Astrocyte (in vitro differentiated cells and primary cell): ENCODE measurements at places on chromosomes 3 and 15.
A peak's percentile ranks its signal among the peaks of the same experiment; 100 is the strongest.

DNA sequence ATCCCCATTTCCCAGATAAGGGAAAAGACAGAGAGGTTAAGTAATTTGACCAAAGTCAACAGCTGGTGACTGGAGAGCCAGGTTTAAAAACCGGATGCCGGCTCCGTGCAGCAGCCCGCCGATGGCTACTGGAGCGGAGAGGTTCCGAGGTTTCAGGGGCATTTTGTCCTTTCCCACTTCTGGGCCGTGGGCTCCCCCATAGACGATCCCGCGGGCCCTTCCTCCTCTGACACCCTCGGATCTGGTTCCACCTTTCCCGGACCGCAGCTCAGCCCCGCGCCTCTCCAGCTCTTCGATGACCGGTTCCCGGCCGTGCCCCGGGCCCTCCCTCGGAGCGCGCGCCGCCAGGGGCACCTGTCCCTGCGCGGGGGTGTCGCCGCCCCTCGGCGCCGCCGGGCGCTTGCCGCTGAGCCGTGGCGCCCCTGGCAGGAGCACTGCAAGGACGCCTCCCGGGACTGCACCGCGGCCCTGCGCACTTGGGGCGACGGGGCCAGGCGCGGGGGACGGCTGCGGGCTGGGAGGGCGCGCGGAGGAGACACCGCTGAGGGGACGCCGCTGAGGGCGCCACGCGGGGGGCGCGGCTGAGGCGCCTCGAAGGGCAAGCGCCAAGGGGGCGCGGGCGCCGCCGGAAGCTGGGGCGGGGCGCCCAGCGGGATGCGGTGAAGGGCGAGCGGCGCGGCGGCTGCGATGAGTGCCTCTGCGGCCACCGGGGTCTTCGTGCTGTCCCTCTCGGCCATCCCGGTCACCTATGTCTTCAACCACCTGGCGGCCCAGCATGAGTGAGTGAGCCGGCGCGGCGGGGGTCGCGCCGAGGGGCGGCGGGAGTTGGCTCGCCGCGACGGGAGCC is at the start of gene TM6SF1:
Gene TM6SF1, plus strand, starts transcription at position 652 of the 847 bp plus-strand sequence. Its CDS starts 36 bp downstream, at position 688.
- DNase-seq: no peak

DNA sequence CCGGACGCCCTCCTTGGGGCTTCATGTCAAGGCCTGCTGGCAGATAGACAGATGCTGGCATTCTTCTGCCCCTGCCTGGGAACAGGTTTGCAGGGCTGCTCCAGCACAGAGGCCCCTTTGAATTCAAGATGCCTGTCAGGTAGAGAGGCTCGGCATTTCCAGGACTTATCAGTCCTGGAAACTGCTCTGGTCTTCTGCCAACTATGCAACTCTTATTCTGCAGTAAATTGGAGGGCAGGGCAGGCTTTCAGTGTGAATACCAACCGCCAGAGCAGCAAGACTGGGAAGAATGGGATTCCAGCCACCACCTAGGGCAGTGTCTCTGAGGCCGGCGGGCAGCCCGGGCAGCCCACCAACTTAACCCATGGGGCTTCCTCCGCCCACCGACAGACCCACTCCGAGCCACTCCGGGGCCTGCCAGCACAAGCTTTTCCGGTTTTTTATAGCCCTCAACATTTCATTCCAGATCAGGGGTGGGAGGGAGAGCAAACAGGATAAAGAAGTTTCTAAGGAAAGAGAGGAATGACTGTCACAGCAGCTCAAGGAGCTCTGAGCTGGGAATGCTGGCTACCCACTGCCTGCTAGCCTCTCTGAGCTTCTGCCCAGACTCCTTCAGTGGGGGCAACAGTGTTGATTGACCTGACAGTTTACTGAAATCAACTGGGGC is 140.9 kb downstream of the NTRK3 start:
- DNase-seq: peak; percentile 56

DNA sequence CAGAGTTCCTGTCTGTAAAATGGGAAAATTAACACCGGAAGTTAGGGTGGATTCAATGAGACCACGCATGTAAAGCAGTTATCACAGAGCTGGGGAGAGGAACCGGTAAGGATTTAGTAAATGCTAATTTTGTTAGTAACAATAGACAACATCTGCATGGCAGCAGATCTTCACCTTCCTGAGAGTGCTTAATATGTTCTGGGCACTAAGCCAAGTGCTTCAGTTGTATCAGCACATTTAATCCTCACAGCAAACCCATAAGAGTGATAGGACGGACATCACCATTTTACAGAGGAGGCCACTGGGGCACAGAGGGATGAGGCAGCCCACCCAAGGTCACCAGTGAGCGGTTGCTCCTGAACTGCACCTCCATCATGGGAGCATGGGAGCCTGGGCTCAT is 189.4 kb downstream of the WNT5A start:
- no peak for DNase-seq

DNA sequence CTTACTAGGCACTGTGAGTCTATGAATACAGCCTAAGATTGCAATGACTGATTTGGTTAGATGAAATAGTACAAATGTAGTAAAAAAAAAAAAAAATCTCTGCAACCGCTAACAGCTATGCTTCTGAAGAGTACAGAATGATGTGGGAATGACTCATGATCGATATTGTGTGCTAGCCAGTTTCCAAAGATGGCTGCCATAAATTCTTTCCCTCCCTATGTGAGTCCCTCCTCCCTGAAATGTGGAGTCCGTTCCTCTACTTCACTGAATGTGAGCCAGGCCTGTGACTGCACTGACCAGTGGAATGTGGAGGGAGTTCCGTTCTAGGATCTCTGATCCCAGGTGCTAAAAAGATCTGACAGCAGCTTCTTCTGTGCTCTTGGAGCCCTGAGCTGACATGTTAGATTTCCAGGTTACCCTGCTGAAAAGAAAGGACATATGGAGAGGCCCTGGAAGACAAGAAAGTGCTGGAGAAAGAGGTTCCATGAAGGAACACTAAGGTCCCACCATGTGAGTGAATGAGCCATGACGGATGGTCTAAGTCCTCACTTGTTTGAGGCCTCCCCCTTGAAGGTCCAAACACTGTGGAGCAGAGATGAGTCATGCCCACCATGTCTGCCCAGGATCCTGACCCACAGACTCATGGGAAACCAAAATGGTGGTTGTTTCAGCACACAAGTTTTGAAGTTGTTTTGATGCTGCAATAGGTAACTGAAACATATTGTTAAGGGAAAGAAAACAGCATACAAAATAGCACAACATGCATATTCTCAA is 46.3 kb downstream of the DGKG start:
- DNase-seq: peak; percentile 95

- DNase-seq: no peak
Observed at GRCh38 chr15:58010983-58011382, 54.5 kb downstream of the ALDH1A2 start.

- DNase-seq: no peak
Observed at GRCh38 chr3:43752905-43753304, 62.2 kb downstream of the ABHD5 start.

DNA sequence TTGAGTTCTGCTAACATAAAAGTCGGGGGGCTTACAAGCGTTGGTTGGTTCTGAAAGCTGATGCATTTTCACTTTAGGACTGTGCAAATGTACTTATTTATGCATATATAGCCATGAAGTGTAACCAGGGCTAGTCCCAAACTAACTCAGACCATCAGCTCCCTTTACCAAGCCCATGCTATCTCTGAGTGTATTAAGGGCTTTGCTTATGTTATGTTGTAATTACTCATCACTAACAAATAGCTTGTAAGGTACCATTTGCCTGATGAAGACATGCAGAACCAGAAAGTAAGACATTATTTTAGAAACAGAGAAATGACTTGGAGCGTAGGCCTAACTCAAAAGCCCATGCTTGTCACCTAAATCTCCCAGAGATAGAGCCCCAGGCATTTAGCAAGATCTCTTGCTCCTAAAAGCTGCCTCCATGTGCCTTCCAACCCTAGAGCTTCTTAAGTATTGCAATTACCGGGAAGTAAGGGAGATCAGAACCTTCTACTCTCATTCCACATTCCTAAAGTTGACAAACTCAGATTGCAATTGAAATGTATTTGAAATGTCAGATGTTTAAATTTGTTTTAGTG is 362.9 kb upstream of the RBMS3 start:
- no peak for DNase-seq

- no peak for DNase-seq
Observed at GRCh38 chr3:171890398-171890797, 47.2 kb downstream of the TMEM212 start.

GRCh38 chr15:25858952-25859760 is 4.0 kb downstream of the ATP10A start:
- DNase-seq: no peak

DNA sequence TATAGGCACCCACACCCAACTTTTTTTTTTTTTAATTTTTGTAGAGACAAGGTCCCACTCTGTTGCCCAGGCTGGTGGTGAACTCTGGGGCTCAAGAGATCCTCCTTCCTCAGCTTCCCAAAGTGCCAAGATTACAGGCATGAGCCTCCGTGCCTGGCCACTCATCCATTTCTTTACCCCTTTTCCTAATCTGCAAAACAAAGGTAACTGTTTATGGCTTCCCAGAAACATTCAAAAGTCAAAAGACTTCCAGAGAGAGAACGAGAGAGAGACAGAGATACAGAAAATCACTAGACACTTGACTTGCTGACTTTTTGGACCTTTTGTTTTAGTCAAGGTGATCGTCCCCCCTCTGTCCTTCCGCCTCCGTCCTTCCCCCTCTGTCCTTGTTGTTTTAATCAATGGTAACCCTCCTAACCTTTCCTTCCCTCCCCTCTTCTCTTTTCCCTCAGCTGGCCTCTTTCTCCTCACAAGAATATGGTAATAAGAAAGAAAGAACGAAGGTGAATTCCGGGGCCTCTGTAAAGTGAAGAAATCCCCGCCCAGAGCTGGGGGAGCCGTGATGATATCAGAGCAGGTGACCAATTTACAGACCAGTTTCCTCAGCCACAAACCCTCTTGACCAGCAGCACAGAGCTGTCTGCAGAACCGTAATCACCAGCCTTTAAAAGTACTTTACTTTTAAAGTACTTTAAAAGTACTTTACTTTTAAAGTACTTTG is 21.9 kb downstream of the KLHL6 start:
- DNase-seq: no peak

GRCh38 chr3:136291302-136291701 is 41.2 kb downstream of the PCCB start:
- no peak for DNase-seq

GRCh38 chr3:4778119-4778518 is 201.1 kb upstream of the BHLHE40 start:
- DNase-seq: no peak

DNA sequence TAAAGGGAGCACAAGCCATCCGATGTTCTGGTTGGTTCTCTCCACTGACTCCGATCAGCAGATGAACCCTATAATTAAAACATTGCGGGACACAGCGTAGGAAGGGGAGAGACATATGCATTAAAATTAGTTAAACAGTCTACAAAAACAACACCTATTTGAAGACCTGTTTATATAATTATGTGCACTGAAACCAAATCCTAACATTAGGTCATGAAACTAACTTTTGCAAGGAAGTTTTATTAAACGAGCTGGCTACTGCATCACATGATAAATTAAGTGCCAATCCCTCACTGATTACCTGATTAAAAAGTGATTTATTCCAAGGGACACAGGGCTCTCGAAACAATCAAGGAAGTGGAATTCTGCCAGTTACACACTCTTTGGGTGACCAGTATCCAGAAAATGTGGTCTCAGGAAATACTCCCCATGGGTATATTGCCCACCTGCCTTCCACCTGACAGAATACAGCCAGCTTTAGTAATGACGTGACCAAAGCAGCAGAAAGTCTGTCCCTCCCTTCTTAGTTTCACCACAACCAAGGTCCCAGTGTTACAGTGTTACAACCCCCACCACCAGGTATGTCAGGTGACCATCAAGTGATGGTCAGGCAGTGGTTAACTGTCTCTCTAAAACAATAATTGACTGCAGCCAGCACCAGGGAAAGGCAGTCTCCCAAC is 69.5 kb downstream of the HERC1 start:
- no peak for DNase-seq

DNA sequence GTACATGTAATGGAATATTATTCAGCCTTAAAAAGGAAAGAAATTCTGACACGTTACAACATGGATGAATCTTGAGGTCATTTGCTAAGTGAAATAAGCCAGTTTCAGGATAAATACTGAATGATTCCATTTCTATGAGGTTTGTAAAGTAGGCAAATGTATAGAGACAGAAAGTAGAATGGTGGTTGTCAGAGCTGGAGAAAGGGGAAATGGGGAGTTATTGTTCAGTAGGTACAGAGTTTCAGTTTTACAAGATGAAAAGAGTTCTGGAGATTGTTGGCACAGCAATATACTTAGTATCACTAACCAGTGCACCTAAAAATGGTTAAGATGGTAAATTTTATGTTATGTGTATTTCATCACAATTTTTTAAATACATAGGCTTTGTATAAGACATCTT is 60.6 kb downstream of the USP8 start:
- DNase-seq: no peak

DNA sequence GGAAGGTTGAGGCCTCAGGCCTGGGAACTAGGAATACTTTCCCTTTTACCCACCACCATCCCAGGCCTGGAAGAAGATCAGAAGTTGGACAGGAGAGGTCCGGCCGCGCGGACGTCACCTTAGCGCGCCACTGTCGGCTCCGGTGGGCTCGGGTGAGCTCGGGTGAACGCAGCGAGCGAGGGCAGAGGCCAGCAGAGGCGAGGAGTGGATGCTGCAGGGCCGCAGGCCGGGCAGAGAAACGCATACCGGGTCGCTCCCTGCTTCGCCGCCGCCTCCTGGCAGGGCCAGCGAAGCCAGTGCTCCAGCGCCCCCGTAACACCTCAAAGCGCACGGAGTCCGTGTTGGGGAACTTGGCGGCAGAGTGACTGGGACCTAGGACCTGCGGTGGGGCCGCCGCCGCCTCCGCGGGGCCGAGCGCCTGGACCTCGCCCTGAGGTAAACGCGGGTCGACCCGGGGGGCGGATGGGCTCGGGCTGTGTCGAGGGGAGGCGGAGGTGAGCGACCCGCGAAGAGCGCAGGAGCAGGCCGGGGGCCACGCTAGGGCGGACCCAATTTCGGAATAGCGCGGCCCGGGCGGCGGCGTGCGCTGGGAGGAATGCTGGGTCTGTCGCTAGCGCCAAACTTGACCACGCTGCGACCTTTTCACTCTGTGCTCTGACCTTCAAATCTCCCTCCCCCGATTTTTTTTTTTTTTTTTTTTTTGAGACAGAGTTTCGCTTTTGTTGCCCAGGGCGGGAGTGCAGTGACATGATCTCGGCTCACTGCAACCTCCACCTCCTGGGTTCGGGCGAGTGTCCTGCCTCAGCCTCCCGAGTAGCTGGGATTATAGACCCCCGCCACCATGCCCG is 1.6 kb downstream of the CYP11A1 start:
- no peak for DNase-seq

GRCh38 chr15:76342382-76343201 is 6.0 kb downstream of the ISL2 start:
- DNase-seq: no peak
